ENCODE measurements at places on chromosomes 2 and 18.

DNA sequence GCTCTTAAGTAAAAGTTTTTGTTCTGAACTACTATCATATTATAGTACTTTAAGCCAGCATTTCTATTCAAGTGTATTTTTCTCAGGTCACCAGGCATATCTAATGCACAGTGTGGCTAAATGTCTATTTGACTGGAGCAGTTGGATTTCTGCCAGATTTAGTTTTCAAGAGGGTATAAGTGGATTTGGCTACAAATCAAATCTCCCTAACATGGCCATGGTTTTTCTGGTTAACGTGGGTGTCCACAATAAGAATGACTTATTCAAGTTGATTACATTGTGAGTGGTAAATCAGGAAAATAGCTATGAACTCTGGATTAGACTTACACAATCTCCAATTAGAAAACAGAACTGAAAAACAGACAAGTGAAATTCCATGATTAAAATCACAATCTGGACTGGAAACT, 5.7 kb upstream of the CHN1 start:
- DNase-seq = no peak

GRCh38 chr2:112754564-112754963, 9.8 kb downstream of the CKAP2L start:
- DNase-seq = no peak

GRCh38 chr2:115569547-115569946, 1127.1 kb downstream of the DPP10 start:
- DNase-seq = no peak

- no peak for DNase-seq
These were observed 241.4 kb upstream of the KLHL14 start for GRCh38 chr18:33014060-33014796.

- DNase-seq = no peak
These were observed 94.9 kb downstream of the MALT1 start for GRCh38 chr18:58766164-58766563.

DNA sequence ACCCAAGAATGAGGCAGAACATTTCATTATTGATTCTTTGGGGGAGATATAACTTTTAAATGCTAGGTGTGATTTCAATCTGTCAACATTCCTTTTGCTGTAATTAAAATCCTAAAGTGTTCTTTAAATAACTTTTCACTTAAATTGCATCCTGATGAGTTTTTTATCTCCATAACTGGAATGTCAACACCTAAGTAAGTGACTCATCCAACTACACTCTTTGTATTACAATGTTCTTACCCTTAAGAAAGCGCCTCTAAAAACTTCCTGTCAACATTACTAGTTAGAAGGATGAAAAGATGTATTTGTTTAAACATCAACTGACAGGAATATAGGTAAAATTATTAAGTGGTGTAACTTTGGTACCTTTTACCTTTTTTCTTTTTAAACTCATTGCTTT, 1657.0 kb downstream of the LRP1B start:
- no peak for DNase-seq

GRCh38 chr2:191740759-191741158, 62.8 kb downstream of the NABP1 start:
- peak; percentile 16 for DNase-seq

- no peak for DNase-seq
These were observed 3.4 kb upstream of the OR6B3 start for GRCh38 chr2:240056678-240057077.

DNA sequence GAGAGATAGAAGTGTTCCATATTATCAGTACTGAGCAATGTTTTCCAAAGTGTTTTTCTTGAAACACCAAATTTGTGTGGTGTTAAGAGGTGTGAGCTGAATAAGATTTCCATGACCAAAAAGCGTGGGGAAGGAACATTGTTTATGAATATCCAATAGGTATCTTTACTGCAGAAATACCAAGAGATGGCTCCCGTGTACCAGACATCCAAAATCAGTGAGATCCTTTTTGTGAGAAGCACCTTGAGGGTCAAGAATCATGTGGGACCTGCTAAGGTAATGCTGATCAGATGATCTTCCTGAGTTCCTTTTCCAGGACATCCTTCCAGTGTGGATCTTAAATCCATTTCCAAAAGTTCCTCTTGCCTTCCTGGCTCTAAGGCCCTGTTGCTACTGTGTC, 246.0 kb downstream of the MYO3B start:
- no peak for DNase-seq

GRCh38 chr2:140882671-140883620, 1247.9 kb downstream of the LRP1B start:
- peak; percentile 81 for DNase-seq

DNA sequence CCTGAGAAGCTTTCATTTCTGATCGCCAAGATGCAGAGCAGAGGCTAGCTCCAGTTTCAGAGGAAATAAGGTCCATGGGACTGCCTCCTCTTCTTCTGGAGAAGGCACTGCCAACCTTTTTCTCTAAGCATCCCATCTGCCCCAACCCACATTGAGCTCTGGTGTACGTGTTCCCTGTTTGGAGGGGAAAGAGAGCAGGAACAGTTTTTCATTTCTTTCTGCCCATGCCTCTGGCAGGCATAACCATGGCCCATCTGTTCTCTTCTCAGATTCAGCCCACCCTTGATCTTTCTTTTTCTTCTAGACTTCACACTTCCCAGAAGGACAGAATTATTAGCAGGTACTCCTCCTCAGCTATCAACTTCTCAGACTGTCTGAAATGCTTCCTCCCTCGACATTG, 1110.3 kb upstream of the KLHL29 start:
- DNase-seq = no peak

- DNase-seq = no peak
These were observed 122.0 kb downstream of the KIAA1328 start for GRCh38 chr18:36950960-36951359.

- DNase-seq = no peak
These were observed 25.7 kb downstream of the MBOAT2 start for GRCh38 chr2:8977758-8978157.

DNA sequence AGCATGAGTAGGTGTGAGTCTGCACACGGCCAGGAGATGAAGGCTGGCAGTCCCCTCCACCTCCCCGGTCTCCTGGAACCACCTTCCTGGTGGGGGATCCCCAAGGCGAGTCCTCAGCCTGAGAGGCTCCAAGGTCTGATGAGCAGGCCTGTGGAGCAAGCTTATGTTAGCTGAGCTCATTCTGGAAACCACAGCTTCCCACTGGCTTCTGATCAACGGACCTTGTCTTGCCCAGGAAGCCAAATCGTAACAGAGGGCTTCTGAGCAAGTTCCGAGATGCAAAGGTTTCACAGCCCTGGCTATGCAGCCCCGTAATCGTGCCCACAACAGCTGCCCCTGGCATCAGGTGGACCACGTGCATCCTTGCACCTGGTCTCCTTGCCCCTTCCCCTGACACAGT, 28.8 kb upstream of the GPR55 start:
- DNase-seq = no peak

DNA sequence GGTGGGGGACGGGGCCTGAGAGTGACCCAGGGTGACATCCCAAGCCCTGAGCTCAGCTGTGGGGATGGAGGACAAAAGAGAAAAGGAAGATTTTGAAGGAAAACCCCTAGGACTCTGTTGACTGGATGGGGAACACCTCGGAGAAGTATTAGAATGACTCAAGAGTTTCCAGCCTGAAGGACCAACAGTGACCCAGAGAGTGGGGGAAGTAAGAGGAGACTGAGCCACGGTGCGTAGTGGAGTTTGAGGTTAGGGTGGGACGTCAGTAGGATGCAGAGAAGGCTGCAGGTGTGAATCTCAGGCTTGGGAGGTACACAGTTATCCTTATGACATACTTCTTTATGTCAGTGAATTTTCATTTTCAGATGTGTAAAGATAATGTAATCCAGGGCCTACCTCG, 119.5 kb downstream of the NCK2 start:
- DNase-seq = no peak

DNA sequence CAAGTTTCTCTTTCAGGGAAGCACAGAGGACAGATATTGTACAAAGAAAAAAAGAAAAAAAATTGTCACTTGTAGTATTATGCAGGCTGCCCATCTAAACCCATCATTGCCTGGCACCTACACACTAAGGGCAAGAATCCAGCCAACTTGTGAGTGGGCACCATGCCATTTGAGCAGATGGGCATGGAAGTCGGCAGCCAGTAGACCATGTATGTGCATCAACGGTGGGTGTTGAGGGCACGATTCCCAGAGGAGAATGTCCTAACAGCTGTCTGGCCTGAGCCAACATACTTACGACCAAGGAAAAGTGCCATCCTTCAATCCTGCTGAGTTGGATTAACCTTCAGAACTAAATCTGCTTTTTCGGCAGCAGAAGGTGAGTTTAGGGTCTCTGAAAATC, 63.9 kb downstream of the ARHGAP15 start:
- DNase-seq = no peak

DNA sequence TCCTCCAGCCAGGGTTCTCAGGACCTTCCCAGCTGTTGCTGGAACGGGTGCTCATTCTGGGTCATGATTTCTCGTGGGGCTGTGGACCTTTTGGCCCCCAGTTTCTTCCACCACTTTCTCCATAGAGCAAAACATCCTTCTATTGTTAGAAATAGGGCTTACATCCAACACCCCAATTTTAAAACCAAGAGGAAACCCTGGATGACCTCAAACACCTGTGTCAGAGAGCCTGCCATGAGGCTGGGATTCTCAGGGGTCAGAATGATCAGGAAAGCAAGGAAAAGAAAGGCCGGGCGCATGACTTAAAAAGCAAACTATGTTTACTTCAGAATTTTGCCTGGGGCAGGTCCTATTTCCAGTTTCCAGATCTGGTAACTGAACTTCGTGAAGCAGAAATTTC, 307.9 kb upstream of the MEIS1 start:
- DNase-seq = no peak

GRCh38 chr2:156489195-156489594, 53.0 kb downstream of the GPD2 start:
- no peak for DNase-seq

DNA sequence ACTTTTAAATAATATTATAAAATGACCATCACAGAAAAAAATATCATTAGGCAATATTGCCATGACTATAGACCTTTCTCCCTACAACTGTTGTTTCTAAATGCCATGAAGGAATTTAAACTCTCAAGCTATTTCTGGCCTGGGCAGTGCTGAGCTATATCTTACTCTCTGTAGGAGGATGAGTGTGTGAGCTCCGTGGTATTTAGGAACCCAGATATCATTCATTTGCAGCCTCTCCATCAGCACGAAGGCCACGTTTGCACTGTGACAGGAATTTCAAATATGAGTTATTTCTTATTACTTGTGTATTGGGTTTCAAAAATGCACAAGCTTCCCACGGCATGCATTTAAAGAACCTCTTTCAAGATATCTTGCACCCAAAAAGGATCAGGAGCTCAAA, 35.0 kb upstream of the SOX11 start:
- DNase-seq = peak; percentile 38

DNA sequence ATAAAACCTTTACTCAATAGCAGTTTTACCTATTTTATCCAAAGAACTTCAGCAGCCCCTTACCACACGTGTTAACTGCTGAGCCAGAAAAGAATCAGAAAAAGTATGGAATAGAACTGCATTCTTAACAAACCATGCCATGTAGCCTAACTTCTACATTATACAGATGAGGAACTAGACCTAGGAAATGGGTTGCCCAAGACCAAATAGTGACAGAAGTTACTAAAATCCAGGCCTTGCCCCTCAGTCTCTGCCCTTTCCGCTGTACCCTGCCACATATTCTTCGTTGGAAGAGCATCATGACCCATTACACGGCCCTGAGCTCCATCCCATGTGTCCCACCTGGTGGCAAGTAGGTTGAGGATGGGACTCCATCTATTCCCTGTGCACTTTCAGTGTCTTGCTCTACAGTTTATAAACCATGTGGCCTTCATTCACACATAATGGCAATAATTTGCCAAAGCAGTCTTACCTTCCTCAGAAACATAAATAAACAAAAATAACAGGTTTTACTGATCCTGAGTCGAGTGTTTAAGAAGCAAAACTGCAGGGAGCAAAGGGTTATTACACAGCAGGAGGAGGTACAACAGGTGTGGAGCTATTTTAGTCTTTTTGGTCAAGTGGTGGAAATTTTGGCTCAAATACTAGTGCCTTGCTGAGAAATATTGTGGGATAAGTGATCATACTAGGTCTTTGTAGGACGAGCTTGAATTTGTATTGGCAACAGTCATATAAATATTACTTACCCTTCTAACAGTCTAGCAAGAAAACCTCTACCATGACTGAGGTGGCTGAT, 46.5 kb downstream of the HNRNPLL start:
- DNase-seq = no peak

- no peak for DNase-seq
These were observed 1460.3 kb downstream of the SUCLG1 start for GRCh38 chr2:82998781-82999180.

DNA sequence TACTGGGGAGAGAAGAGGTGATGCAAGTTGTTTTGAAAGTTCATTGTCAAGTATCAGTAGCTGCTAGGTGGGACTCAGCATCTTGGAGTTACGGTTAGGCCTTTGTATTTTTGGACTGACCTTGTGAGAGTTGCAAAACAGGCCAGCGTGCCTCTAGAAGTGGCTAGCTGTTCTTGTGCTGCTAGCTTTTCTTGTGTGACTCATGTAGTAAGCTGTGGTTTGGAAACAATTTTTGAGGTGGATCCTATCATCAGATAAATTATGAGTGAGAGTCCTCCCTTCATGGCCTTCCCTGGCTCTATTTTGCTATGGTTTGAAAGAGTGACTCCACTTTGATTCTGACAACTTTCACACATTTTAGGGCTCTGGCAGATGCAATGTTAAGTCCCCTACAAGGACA, 409.2 kb upstream of the HS6ST1 start:
- DNase-seq = peak; percentile 89

DNA sequence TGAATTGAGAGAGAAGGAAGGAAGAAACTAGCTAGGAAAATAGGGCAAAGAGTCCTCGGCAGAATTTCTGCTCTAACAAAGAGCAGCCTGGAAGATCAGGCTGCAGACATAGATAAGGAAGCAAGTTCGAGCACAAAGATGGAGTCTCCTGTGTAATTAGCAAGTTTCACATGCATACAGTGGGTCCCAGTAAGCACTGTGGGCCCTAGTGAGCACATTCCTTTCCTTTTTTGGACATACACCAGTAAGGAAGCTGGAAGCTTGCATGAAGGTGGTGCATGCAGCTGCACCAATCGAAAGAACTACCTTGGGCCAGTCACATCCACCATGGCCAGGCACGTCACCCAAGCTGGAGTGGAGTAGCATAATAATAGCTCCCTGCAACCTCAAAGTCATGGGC, 109.7 kb downstream of the NOL4 start:
- no peak for DNase-seq

GRCh38 chr18:13163167-13163927, 55.2 kb upstream of the LDLRAD4 start:
- DNase-seq = peak; percentile 13

DNA sequence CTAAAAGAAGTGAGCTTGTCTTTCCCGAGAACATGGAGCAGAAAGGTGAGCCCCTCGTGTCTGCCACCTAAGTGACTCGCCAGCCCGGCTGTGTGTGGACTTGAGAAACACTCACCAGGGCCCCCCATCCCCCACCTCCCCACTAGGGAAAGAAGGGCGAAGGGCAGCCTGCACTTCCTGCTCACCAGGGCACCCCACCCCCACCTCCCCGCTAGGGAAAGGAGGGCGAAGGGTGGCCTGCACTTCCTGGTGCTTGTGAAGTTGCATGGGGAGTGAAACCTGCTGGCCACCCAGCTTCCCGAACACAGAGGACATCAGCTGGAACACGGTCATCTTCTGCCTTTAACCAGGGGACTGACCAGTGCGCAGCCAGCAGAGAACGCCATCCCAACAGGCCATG, 402.7 kb upstream of the SALL3 start:
- DNase-seq = no peak

GRCh38 chr2:51368250-51368649, 336.3 kb upstream of the NRXN1 start:
- no peak for DNase-seq

Data from adipocyte (in vitro differentiated cells).